ENCODE measurements at places on chromosomes 7 and 10.
A peak's percentile ranks its signal among the peaks of the same experiment; 100 is the strongest.

DNA sequence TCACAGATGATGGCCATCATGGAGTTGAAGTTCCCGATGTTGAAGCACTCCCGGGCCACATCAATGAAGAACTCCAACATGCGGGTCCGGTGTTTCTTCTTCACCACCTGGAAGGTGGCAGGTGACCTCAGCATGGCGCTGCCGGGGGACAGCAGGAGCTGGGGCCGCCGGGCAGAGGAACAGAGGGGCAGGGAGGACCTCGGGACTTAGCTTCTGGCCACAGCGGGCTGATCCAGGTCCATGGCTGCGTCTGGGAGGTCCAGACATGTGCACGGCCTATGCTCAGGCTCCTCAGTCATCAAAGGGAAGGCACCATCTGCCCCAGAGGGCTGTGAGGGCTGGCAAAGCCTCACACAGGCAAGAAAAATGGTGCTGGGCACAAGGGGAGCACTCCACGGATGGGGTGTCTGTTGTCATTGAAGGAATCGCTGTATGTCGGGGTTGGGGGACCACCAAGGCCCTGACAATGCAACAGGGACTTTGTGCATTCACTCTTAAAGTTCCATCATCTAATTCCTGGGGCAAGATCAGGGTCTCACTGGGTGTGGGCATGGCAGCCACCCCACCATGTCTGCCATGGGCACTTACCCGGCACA lies 60.9 kb downstream of the CSGALNACT2 start:
- H3K27me3 ChIP-seq = no peaks in the 10 kb centered on the region
- H3K4me1 ChIP-seq = peaks cover 4% of the 10 kb centered on the region
- no peaks in the 10 kb centered on the region for H3K36me3 ChIP-seq
- no peak for DNase-seq
- H3K4me3 ChIP-seq = no peak overlapping the region
- no peak overlapping the region for H3K27ac ChIP-seq

DNA sequence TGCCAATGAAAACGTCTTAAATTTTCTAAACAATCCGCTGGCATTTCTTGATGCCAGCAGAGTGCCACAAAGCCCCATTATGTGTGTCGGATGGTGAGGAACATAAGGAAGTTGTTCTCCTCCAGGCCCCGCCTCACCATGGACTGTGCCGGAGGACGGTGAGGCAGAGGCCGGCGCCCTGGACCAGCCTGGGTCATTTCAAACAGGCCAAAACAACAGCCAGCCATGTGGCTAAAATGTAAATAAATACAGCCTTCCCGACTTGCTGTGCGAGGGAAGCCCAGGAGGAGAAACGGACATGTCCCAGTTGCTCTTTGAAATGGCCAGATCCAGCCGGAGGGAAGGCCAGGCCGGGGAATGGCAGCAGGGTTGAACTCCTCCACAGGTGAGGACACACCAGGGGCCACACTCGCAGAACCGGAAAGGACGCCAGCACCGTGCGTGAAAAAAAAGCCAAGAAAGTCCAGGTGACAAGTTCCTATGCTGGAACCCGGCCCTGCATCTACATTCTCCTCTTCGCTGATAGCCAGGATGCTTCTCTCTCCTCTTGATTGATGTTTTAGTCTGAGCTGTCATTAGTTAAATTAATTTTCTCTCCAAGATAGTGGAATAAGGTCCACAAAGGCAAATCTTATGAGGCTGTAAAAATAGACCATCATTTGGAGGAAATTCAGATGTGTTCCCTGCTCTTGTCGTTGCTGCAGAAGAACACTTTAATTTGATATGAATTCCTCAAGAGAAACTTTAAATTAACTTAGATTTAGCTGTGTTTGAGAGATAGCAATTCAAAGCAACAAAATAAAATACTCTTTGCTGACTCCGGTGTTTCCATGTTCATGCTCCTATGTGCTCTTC lies 64.6 kb downstream of the EBF3 start:
- no peak for DNase-seq
- H3K27me3 ChIP-seq = peaks cover 13% of the 10 kb centered on the region
- H3K27ac ChIP-seq = peak overlapping the region; percentile 38
- H3K4me3 ChIP-seq = no peak overlapping the region

- no peak overlapping the region for H3K4me3 ChIP-seq
- H3K36me3 ChIP-seq = peaks cover 3% of the 10 kb centered on the region
- peaks cover 52% of the 10 kb centered on the region for H3K4me1 ChIP-seq
- H3K27ac ChIP-seq = peak overlapping the region; percentile 19
- DNase-seq = no peak
Measured at GRCh38 chr7:2821161-2821841, 22.8 kb downstream of the GNA12 start.

GRCh38 chr10:32256613-32257437 lies 90.1 kb downstream of the EPC1 start:
- no peaks in the 10 kb centered on the region for H3K27me3 ChIP-seq
- H3K27ac ChIP-seq = no peak overlapping the region
- H3K4me1 ChIP-seq = no peaks in the 10 kb centered on the region
- peak; percentile 59 for DNase-seq

DNA sequence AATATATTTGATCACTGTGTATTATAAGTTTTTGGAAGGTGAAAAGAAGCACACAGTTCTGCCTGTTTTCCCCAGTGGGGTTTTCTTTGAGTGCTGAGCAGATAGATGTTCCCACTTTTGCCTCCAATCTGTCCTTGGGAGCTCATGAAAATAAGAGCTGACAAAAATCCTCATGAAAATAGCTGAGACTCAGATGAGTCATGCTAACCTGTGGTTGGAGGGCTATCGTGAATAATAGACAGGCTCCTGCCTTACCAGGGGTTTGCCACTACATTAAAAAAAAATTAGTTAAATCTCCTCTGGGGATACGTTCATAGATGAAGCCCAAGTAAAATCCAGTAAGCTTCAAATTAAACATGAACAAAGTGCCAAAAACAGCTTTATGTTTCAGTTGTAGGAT lies 10.9 kb upstream of the AOAH start:
- no peak for DNase-seq
- H3K4me1 ChIP-seq = peaks cover 5% of the 10 kb centered on the region
- H3K4me3 ChIP-seq = no peak overlapping the region
- no peaks in the 10 kb centered on the region for H3K36me3 ChIP-seq
- H3K27me3 ChIP-seq = no peaks in the 10 kb centered on the region
- H3K27ac ChIP-seq = no peak overlapping the region

GRCh38 chr10:132519382-132520176 lies 18.0 kb upstream of the INPP5A start:
- no peak overlapping the region for H3K4me3 ChIP-seq
- DNase-seq = no peak
- peaks cover 41% of the 10 kb centered on the region for H3K4me1 ChIP-seq
- no peaks in the 10 kb centered on the region for H3K36me3 ChIP-seq

- no peak overlapping the region for H3K4me3 ChIP-seq
- no peak for DNase-seq
- no peaks in the 10 kb centered on the region for H3K27me3 ChIP-seq
- H3K27ac ChIP-seq = no peak overlapping the region
Measured at GRCh38 chr10:79152423-79152817, 83.7 kb downstream of the ZMIZ1 start.

DNA sequence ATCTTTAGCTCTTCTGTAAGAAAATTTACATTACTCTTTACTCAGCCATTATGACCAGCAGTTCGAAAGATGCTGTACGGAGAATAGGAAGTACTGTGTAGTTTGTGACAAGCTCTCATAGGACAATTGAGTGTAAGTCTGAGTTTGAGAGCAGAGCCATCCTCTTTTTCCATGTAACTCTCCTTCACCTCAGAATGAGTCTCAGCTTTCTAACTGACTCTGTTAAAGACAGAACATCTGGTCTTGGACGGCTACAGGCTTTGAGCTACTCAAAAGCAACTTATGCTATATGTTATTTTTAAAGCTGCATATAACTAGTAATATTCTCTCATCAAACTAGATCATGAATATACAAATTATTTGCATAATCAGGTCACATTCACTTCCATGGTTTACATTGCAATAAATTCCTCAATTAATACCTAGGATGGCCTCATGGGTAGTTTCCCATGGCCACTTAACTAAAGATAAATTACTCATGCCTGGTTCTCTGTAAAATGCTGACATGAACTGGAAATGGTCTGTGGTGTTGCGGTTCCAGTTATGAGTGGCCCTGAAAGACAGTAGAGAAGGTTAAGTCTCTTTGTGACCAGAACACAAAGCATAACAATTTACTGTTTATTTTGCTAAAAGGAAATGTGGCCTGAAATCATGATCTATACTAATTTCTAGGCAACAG lies 358.7 kb downstream of the PHF14 start:
- H3K27me3 ChIP-seq = no peaks in the 10 kb centered on the region
- no peak for DNase-seq
- H3K36me3 ChIP-seq = no peaks in the 10 kb centered on the region
- H3K4me3 ChIP-seq = no peak overlapping the region
- no peak overlapping the region for H3K27ac ChIP-seq

GRCh38 chr7:101933688-101934121 lies 116.3 kb downstream of the CUX1 start:
- peaks cover 42% of the 10 kb centered on the region for H3K4me1 ChIP-seq
- H3K36me3 ChIP-seq = peaks cover 5% of the 10 kb centered on the region
- peaks cover 4% of the 10 kb centered on the region for H3K27me3 ChIP-seq
- H3K4me3 ChIP-seq = no peak overlapping the region
- H3K27ac ChIP-seq = no peak overlapping the region

DNA sequence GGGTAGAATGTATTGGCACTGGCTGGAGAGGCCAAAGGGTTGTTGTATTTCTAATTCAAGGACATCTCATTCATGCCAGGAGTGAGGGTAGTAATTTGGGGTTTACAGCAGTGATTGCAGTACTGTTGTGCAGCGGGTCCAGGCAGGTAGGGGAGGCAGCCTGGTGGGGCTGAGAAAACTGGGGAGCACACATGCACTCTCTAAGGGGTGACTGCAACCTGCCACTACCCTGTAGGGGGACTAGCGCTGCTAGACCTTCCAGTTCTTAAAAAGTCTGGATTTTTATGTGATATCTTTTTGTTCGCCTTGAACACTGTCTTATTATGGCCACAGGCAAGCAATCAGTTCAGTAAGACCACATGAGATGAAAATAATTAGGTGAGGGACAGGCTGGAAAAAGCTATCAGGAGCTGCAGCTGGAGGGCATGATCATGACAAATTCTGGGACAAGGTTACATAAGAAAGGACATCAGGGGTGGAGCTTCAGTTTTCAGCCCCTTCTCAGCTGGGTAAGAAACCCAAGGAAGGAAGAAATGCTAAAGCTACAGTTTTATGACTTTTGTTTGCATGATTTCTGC lies 149.0 kb downstream of the ARHGAP21 start:
- no peaks in the 10 kb centered on the region for H3K27me3 ChIP-seq
- H3K4me1 ChIP-seq = peaks cover 5% of the 10 kb centered on the region
- DNase-seq = no peak
- H3K4me3 ChIP-seq = no peak overlapping the region
- H3K27ac ChIP-seq = no peak overlapping the region

GRCh38 chr7:139829025-139829774 lies at the start of gene TBXAS1:
Gene TBXAS1, plus strand, starts transcription at chr7:139829264. Its CDS starts 127 bp downstream, at chr7:139829391.
- H3K27ac ChIP-seq = no peak within 1 kb of the TSS
- H3K4me3 ChIP-seq = no peak within 1 kb of the TSS
- H3K27me3 ChIP-seq = peaks cover 13% of the 10 kb centered on the region
- peaks cover 10% of the 10 kb centered on the region for H3K36me3 ChIP-seq
- DNase-seq = no peak
- peaks cover 18% of the 10 kb centered on the region for H3K4me1 ChIP-seq

GRCh38 chr7:39904077-39904486 lies 46.0 kb upstream of the CDK13 start:
- H3K27ac ChIP-seq = no peak overlapping the region
- no peak overlapping the region for H3K4me3 ChIP-seq
- no peaks in the 10 kb centered on the region for H3K4me1 ChIP-seq
- DNase-seq = no peak

DNA sequence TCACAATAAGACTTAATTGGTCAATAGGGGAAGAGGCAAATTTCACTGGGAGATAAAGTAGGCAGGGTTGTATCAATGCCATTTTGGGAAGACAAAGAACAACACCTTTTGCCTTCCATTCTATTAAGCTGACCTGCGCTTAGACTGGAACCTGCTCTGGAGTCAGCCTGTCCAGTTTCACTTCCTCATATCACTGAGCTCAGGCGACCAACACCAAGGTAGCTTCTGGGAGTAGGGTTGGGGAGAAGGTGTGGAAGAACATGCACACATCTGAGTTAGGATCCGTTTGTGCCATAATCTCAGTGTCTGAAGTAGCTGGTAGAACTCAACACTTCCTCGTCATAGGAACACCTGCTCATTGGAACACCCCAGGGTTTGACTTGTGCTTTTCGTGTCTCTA lies 527.4 kb upstream of the IGFBP3 start:
- no peaks in the 10 kb centered on the region for H3K27me3 ChIP-seq
- H3K36me3 ChIP-seq = no peaks in the 10 kb centered on the region
- H3K4me3 ChIP-seq = no peak overlapping the region
- no peaks in the 10 kb centered on the region for H3K4me1 ChIP-seq
- no peak for DNase-seq

DNA sequence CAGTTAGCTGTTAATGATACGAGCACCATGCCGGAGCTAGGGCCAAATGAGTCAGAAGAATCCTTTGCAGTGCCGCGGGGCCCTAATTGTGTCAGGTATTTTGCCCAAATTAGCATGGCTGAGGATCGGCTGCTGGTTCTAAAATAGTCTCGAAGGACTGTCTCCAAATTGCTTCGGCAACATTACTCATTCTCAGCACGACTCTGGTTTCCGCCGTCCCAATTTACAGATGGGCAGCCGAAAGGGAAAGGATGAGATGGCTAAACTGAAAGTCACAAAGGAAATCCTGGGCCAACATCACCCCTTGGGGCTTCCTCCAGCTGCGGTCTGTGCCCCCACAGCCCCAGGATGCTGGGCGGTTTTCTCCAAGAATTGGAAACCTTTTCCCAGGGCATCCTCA lies 351.4 kb downstream of the PAXIP1 start:
- H3K27ac ChIP-seq = no peak overlapping the region
- no peaks in the 10 kb centered on the region for H3K36me3 ChIP-seq
- H3K4me1 ChIP-seq = no peaks in the 10 kb centered on the region
- no peak for DNase-seq
- no peak overlapping the region for H3K4me3 ChIP-seq

GRCh38 chr10:104433669-104434068 lies 80.0 kb downstream of the CFAP58 start:
- no peak overlapping the region for H3K4me3 ChIP-seq
- H3K27me3 ChIP-seq = no peaks in the 10 kb centered on the region
- no peak for DNase-seq
- no peak overlapping the region for H3K27ac ChIP-seq

- H3K27ac ChIP-seq = no peak overlapping the region
- H3K27me3 ChIP-seq = peaks cover 6% of the 10 kb centered on the region
- H3K36me3 ChIP-seq = no peaks in the 10 kb centered on the region
- no peak for DNase-seq
- no peaks in the 10 kb centered on the region for H3K4me1 ChIP-seq
- no peak overlapping the region for H3K4me3 ChIP-seq
Measured at GRCh38 chr7:36070230-36070629, 82.8 kb upstream of the EEPD1 start.

All from neural crest cell (in vitro differentiated cells).